IMR-90 (cell line): ENCODE measurements at places on chromosomes 2 and 18.
A peak's percentile ranks its signal among the peaks of the same experiment; 100 is the strongest.

- DNase-seq, result no peak
Measured at GRCh38 chr2:101251844-101252407, 760 bp upstream of the CNOT11 start.

DNA sequence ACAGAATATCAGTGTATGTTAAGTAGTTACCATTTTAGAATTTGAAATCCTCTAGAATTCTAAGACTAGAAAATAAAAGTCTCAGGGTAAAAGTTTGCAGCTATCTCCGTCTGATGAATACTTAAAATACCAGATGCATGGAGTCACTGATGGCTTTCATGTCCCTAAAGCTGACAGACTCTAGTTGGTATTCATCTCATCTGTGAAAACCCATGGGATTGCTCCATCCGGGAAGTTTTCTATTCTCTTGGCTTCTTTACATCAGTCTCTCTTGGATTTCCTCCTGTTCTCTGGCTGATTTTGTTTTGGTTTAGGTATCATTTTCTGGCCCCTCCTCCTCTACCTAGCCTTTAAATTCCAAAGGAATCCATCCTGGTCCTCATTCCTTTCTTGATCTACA lies 465.6 kb upstream of the POU3F3 start:
- DNase-seq, result no peak

- DNase-seq, result no peak
Measured at GRCh38 chr2:68411397-68412126, 46.5 kb downstream of the PLEK start.

GRCh38 chr2:224181534-224182155 lies 142.6 kb upstream of the SERPINE2 start:
- DNase-seq, result no peak

DNA sequence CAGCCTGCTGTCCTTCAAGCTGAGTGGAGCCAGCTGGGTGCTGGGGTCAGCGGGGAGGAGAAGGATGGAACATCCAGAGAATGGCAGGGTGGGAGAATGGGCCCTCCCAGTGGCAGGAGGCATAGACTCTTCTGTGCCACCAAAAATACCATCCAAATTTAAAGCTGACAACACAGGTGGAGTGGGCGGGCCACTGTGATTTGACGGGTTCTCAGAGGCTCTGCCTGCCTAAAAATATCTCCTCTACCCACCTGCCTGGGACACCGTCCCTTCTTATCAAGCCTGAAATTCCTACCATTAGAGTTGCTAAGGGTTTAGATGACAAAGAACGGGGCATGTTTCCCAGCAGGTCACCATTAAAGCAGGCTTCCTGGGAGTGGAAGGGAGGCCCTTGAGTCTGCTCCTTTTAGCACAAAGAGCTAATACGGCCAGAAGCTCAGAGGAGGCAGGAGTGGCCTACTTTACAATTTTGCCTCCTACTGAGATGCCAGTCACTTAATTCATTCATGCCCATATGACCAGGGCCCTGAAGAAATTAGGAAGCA lies 19.8 kb upstream of the MARCHF4 start:
- DNase-seq, result no peak

- DNase-seq, result peak; percentile 42
Measured at GRCh38 chr2:177758591-177759371, 313.8 kb downstream of the PDE11A start.

- no peak for DNase-seq
Measured at GRCh38 chr18:76756531-76757253, 65.7 kb upstream of the ZNF236 start.

DNA sequence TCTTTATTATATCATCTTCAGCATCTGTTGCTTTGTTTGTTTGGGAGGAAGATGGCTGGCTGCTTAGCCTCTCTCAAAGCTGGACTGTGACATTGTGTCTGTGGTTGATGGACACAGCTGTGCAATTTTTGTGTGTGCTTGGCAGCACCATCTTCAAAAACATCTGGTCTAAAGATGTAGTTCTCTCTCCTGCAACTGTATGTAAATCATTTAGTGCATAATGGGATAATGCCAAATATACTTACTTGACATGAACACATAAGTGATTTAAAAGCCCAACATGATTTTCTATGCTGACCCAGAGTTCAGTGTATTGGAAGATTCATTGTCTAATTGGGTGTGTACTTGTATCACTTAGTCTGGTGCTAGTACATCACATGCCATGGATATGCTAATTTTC lies 112.2 kb downstream of the MAP4K4 start:
- DNase-seq, result peak; percentile 77

DNA sequence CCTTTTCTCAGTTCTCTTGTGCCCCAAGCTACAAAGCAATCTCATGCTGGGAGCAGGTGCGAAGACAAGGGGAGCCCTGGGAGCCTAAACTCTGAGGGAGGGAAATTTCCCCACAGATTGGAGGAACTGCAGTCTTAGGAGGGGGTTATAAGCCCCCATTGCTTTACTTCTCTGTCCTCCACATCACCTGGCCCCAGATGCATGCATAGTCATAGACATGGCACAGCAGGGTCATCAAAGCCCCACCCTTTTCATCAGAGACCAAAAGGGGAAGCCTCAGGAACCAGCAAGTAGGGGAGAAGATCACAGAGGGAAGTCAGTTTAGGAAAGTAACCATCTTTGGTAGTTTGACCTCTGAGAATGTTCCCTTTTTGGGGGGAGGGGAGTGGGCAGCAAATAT lies 33.7 kb downstream of the LANCL1 start:
- DNase-seq, result no peak

- no peak for DNase-seq
Measured at GRCh38 chr2:130832296-130832940, 4.3 kb upstream of the ARHGEF4 start.

DNA sequence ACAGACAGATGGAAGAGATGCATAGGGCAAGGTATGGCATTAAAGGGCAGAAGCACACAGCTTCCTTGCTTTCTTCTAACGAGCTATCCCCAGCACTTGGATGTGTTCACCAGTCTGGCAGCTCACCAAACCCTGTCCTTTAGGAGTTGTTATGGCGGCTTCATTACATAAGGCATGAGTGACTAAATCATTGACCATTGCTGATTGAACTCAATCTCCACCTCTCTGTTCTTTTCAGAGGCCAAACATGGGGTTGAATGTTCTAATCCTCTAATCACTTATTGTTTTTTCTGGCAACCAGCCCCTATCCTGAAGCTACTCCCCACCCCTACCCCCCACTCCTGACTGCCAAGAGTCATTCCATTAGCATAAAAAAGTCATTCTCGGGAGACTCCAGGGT lies 301.8 kb downstream of the XIRP2 start:
- no peak for DNase-seq

GRCh38 chr18:303607-304006 lies 35.8 kb upstream of the THOC1 start:
- no peak for DNase-seq

GRCh38 chr2:149858216-149858615 lies 270.6 kb upstream of the MMADHC start:
- DNase-seq, result peak; percentile 70

- DNase-seq, result no peak
Measured at GRCh38 chr2:127641133-127641532, 4.8 kb upstream of the GPR17 start.

- peak; percentile 72 for DNase-seq
Measured at GRCh38 chr2:71880846-71881610, 266.6 kb downstream of the CYP26B1 start.

DNA sequence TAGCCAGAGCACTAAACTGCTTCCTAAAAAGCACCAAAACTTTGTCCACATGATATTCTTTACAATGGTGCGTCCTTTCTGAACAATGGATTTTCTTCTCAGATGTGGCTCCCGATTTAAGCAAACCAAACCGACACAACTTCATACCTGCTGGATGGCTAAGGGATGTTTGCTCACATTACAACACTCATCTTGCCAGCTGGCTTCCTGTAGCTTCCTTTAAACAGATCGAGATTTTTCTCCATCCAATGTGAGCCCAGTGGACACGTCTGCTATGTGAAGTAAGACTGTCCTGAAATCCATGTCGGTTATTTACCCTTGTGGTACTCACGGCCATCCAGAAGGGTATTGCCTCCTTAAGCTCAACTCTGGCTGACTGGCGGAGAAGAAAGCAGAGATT lies 126.5 kb downstream of the MAPK4 start:
- DNase-seq, result no peak

- DNase-seq, result no peak
Measured at GRCh38 chr2:1494906-1495305, 81.6 kb downstream of the TPO start.

GRCh38 chr2:60000686-60001085 lies 552.8 kb downstream of the BCL11A start:
- no peak for DNase-seq

GRCh38 chr18:7116001-7116730 lies 1.4 kb downstream of the LAMA1 start:
- peak; percentile 38 for DNase-seq

- peak; percentile 33 for DNase-seq
Measured at GRCh38 chr2:238158509-238159070, at the start of gene ERFE. TSS of gene ERFE (plus strand) at chr2:238158970. CDS start at chr2:238159008, 38 bp downstream.

GRCh38 chr2:210002158-210003157 lies at the start of gene RPE:
TSS of gene RPE (plus strand) at chr2:210002638. CDS start at chr2:210002662, 24 bp downstream.
- DNase-seq, result peak; percentile 88

DNA sequence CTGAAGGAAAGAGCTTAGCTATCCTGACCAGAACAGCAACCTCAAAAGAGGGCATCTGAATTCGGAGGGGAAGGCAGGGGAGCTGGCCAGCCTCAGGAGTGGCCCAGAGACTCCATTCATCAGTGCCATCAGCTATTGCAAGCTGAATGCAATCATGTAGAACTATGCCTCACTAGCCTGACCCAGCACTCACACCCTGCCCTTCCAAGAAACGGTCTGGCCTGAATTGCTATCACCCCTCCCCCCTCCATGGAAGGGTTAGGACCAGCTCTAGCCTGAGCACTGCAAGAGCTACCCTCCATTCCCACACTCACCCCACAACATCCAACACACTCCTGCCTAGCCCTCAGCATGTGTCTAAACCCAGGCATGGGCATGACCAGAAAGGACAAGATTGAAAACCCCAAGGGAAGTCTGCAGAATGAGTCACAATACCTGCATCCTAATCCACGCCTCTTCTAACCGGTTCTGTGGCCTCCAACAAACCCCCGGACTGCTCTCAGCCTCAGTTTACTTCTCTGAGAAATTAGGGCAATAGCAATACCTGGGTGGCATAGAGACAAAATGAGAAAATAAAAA lies 120.3 kb downstream of the BCL11A start:
- no peak for DNase-seq

GRCh38 chr2:19711470-19712372 lies 190.1 kb downstream of the TTC32 start:
- DNase-seq, result peak; percentile 98

GRCh38 chr2:603869-604268 lies 73.3 kb downstream of the TMEM18 start:
- no peak for DNase-seq

DNA sequence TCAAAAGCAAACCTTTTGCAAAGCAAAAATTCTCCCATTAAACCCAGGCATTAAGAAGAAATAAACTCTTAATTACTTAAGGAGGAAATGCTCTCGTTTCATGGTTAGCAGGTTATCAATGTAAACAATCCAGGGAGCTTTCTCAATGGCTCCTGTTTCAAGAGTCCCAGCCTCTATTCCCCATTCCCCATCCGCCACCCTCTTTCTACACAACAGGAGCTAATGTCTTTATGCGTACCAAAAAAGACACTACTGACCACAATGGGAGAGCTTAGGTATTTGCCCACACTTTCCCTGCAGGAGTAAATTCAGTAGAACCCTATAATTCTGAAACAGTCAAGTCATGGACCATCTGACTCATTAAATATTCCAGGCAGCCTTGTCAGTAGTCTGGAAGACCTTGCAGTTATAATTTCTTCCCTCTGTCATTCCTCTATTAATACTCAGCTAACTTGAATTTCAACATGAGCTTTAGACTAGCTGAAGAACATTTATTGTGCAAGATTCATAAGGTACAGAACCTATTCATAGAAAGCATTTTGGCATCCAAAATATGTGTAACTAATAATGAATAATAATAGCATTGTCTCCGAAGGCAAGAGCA lies 48.6 kb downstream of the SLC8A1 start:
- DNase-seq, result peak; percentile 91

DNA sequence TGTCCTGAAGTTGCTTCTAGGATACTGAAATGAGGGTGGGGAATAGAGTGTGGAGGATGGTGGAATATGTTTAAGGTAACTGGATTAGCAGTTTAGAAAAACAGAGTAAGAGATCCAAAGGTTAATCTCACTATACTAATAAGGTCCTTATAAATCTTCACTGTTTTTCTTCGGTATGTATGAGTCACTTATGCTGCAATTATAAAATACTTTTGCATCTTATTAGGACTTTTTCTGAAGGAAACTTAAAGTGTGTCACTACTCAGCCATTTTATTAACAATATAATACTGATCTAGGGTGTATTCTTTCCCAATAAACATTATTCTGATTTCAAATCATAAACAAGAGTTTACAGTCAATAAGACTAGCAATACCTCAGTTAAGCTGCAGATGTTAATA lies 182.3 kb downstream of the ZNF521 start:
- peak; percentile 53 for DNase-seq

DNA sequence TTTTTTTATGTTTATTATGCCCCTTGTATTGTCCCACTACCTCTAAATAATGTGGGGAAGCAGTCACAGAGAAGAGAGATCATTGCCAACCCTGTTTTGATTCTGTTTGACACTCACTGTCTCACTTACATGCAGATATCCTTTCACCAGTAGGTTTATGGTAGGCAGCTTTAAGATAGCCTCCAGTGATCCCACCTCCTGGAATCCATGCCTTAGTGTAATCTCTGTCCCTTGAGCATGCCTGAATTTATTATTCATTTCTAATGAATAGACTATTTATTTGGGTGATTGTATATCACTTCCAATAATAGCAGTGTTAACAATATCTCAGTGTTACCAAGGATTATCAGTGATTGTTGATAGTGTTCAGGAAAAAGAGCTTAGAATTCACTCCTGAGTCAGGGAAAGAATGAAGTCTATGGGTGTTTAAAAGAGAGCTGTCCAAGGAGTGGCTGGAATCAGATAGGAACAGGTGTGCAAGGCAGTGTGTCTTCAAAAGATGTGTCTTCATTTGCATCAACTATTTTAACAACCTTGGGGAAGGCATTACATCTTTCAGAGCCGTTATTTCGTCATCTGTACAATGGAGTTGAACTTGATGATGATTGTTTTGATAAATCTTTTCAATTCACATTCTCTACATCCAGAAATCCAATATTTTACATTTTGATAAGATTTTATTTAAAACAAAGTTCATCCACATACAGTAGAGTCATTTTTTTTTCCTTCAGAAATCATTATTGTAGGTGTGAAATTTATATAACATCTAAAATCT lies 31.9 kb downstream of the PKP4 start:
- DNase-seq, result no peak

DNA sequence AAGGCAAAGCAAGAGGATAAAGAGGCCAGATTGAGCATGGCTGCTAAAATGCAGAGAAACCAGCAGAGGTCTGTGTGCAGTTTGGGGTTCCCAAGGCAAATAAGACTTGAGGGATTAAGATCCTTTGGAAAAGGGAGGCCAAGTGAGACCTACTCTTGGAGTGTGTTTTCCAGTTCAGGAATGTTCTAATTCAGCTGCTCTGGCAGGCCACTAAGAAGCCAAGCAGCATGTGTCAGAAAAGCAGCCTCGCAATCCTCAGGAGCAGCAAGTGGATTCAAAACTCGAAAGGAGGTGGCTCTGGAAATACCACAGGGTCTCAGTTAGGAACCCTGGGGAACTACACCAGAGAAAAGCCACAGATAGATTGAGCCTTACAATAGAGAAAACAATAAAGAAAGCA lies 569.2 kb downstream of the METTL4 start:
- DNase-seq, result no peak
